ENCODE measurements at places on chromosomes 5 and 9.

- no peak for DNase-seq
Observed at GRCh38 chr9:133998915-133999595, 6.9 kb upstream of the VAV2 start.

DNA sequence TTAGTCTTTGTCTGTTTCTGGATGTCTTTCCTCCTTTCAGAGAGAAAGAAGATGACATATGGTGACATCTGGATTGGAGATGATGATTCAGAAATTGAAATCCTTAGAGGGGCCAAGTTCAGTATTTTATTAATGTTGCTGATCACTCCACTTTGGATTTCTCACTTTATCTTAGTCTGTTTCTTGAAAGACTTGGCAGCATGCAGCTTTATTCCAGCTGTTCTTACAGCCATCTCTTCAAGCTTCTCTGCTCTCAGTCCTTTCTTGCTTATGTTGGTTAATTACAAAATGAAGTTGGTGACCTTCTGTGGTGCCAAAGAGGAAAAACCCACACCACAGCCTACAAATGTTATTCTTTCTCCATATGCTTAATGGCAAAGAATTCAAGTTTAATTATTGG is 62.1 kb downstream of the SNCAIP start:
- DNase-seq = no peak

- no peak for DNase-seq
Observed at GRCh38 chr5:64807520-64807919, 38.8 kb downstream of the CWC27 start.

DNA sequence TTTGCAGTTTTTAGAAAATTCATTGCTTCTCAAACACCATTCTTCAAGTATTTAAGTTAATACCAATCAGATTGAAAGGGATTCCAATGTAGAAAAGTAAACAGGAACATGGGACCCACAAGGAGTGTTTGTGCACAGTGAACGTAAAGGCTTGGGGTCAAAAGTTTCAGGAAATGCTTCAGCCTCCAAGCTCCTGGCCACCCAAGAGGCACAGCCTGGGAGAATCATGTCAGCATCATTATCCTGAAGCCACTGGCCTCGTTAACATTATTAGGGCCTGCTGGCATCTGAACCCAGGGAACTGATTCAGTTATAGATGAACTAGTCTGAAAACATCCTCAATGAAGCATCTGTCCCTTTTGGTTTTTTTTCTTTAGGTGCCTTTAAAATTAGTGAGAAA is 122.9 kb downstream of the NXNL2 start:
- no peak for DNase-seq

DNA sequence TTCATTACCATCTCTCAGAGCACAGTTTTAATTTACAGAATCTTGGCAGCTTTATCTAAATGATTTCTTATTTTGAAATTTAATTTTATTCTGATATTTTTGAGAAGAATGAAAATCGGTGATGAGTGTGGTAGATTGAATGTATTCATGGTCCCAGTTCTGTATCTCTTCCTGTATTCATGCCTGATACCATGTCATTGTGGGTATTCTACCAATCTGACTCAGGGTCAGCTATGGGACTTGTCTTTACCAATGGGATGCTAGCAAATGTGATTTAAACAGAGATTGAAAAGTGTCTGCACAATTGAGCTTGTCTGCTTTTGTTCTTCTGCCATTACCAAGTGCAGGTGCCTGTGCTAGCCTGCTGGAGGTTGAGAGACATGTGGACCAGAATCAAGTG is 17.8 kb upstream of the ZNF618 start:
- no peak for DNase-seq

- no peak for DNase-seq
Observed at GRCh38 chr9:118896324-118897000, 472.8 kb downstream of the BRINP1 start.

DNA sequence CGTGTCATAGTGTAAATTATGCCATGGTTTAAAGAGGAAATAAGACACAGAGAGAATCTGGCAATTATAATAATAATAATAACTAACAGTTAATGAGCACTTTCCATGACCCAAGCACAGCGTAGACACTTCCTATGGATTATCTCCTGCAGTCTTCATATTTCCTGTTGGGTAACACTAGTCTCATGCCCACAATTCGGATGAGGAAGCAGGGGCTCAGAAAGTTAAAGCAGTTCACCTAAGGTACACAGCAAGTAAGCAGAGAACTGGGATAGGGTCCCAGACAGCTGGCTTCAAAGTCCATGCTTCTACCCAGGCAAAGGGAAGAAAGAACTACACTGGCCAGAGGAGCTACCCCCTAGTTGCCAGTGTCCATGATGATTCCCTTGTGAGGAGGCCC is 27.9 kb upstream of the TGFBI start:
- no peak for DNase-seq

DNA sequence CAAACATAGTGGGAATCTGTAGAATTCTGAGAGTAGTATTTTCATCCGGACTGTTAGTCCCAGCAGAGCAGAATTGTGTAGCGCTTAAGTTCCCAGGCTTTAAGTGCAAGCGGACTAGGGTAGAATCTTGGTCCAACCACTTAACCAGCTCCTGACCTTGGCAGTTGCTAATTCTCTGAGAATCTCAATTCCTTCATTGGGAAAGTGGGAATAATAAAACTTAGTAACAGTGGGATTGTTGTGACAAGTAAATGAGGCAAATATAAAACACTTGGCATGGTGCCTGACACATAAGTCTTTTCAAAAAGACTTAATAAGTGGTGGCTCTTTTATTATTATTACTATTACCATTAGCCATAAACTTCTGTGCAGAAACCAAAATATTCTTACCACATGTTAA is 8.4 kb upstream of the SLC1A3 start:
- no peak for DNase-seq

- no peak for DNase-seq
Observed at GRCh38 chr9:1962122-1962521, 53.0 kb upstream of the SMARCA2 start.

- no peak for DNase-seq
Observed at GRCh38 chr5:9438596-9439354, 107.1 kb downstream of the SEMA5A start.

GRCh38 chr9:138098116-138098907 is 220.7 kb downstream of the CACNA1B start:
- DNase-seq = no peak

- no peak for DNase-seq
Observed at GRCh38 chr5:37492778-37493555, 113.8 kb downstream of the WDR70 start.

GRCh38 chr5:43371821-43372220 is 40.4 kb downstream of the CCL28 start:
- no peak for DNase-seq

DNA sequence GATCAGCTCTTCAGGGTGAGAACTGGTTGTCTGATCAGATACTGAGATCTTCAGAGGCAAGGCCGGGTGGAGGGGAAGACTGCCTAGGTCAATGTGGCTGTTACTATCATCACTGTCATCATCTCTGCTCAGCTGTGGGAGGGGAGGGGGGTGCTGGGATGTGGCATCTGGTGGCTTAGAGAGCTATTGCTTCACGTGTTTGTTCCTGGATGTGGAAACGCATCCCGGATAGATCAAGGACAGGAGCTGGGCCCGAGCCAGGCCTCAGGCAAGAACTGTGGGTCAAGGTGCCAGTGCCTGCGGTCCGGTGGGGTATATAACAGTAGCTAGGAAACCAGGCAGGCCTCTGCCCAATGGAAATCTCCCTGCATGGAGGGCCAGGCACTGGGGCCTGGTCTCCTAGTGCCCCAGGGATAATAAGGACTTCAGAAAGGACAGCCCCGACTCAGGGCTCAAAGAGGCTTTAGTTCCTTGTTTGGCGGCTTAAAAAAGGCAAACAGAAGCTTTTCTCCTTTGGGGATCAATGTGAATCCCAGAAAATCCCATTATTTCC is 30.3 kb upstream of the TIFAB start:
- no peak for DNase-seq

DNA sequence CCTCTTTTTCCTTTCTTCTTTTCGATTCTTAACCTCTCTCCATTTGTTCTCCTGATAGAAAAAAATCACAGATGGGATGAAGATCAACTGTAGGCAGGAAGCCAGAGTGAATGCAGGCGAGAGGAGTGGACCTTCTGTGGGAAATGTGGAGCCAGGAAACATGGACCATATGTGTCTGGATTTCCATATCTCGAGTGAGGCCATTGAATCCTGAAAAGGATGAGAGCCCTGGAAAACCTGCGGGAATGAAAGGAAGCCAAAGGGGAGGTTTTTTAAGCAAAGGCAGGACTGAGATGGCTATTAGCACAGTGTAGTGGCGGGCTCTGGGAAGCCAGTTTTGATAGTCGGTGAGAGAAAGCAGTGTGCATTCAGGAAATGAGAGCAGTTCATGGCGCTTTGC is 139.5 kb upstream of the C9orf72 start:
- no peak for DNase-seq

- DNase-seq = no peak
Observed at GRCh38 chr5:138755084-138755748, 2.0 kb downstream of the CTNNA1 start.

- DNase-seq = no peak
Observed at GRCh38 chr9:132505991-132506655, 76.3 kb upstream of the BARHL1 start.

GRCh38 chr5:42991404-42992087 is 48.6 kb downstream of the ANXA2R start:
- no peak for DNase-seq

DNA sequence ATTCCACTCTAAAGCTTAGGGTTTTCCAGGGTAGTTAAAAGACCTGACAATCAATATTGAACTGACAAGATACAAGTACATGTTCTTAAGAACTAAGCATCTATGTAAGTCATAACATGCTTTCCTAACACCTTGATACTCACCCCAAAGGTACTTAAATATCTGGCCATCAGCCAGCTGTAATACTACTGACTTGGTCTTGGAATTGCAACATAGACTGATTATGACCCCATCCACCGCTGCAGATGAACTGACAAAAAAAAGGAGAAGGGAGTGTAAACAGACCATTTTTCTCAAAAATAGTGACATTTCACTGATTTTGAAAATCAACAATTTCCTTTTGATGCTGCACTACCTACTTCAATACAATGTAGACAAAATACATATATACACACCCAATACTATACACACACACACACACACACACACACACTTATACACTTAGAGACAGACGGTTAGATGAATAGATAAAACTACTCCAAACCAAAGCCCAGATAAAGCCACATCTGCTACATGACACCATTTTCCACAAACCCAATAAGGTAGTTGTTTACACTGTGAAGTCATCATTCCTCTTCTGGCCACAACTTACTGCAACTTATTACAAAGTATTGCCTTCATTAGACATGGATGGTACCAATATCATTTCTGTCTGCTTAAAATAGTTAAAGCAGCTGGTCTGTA is 30.4 kb downstream of the ELP1 start:
- no peak for DNase-seq

GRCh38 chr9:89750117-89750791 is 145.4 kb downstream of the GADD45G start:
- DNase-seq = no peak

DNA sequence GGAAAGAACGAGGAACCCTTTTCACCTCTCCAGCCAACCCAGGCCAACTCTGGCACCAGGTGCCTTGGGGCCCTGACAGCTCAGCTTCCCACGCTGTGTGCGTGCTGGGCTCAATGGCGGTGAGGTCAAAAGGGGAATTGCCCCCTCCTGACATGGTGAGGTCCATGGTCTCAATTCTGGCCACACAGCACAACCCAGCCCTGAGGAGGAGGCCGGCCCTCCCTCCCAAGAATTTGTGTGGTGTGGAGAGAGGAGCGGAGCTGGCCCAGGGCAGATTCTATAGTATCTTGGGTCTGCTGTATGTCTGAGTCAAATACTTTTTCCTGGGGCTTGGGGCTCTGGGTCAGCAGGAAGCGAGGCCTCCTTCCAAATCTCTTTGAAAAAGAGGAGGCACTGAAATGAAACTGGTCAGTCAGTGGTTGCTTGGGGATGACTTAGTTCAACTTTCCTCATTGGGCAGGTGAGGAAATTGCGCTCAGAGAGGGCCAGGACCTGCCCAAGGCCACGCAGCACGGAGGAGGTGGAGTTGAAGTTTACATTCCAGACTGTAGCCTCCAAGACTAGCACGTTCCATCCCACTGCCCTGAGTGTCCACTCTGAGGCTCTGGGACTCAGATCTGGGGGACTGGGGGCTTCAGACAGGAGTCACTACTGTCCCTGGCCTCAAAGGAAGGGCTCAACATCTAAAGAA is 15.6 kb downstream of the COL27A1 start:
- DNase-seq = no peak

GRCh38 chr9:2964470-2964869 is 120.6 kb upstream of the PUM3 start:
- no peak for DNase-seq

DNA sequence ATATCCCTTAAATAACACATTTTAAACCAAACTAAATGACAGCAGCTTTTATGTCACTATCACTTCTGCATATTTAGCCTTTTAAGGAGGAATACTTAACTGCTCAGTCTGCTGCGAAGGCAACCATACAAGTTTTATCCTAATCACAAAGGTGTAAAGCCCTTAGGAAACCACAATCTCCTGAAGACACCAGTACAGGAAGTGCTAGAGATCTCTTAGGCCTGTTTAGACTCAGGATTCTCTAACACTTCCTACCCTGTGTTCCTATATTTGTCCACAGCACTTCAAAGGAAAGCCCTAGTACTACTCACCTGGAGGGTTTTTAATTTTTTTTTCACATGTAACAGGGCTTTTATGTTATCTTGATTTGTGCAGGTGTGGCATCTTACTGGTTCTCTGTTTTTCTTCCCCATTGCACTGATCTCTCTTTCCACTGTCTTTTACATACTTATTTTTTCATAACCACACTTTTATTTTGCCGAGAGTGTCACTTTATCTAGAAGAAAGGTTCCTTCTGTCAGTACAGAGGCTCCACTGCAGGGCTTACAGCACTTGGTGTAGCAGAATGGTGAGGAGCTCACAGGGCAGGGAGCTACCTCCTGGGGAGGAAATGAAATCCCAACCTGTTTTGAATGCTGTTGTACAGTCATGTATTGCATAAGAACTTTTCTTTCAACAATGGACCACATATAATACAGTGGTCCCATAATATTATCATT is 1060.6 kb upstream of the ACO1 start:
- DNase-seq = no peak

- no peak for DNase-seq
Observed at GRCh38 chr9:17744786-17745185, 165.9 kb downstream of the SH3GL2 start.

- no peak for DNase-seq
Observed at GRCh38 chr9:115250621-115251032, 132.7 kb upstream of the TNC start.

GRCh38 chr9:98178874-98179850 is 13.3 kb downstream of the CORO2A start:
- DNase-seq = no peak

- DNase-seq = no peak
Observed at GRCh38 chr5:107979900-107980299, 309.2 kb upstream of the EFNA5 start.

- DNase-seq = no peak
Observed at GRCh38 chr5:148084269-148084668, 20.5 kb downstream of the SPINK5 start.
